Lower leg skin (tissue), 4 donors: ENCODE measurements at places on chromosomes 7 and 10.

DNA sequence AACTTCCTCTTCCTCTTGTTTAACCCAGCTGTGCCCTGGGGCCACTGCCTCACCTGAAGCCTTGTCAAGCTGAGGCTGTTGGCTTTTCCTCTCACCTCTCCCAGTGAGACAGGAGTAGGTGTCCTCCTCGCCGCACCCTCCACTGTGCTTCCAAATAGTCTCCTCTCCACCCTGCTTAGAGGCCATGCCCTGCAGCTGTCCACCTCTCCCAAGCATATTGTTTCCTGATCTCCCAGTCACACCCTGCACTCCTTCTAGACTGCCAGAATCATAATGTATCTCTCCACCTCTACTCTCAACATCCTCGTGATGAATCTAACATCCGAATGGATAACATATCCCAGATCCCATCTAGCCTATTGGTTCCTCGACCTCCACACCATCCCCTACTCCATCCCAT lies 196.3 kb upstream of the GHITM start:
- DNase-seq = no peak

DNA sequence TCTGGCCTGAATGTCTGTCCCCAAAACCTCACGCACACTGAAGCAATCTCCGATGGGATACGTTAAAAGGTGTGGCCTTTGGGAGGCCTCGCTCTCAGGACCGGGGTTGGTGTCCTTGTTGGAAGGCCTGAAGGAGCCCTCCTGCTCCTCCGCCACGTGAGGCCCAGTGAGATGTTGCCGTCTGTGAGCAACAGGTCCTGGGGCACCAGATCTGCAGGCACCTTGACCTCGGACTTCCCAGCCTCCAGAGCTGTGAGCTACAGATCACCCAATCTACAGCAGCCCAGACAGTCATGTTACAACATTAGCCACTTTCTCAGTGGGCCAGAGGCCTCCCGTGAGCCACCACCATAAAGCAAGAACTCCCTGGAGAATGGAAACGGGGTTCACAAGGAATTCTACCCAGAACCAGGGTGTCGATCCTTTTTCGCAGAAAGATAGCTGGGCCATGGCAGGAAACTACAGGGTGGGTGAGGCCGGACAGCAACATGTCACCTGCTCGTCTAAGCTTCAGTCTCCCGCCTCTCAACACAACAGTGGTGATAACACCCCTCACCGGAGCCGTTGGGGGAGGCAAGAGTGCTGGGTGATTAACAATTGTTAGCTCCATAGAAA lies 87.0 kb downstream of the DIP2C start:
- no peak for DNase-seq

GRCh38 chr7:117249696-117250095 lies 73.2 kb downstream of the WNT2 start:
- DNase-seq = no peak

GRCh38 chr7:74344786-74345185 lies 55.6 kb downstream of the CLIP2 start:
- DNase-seq = no peak

GRCh38 chr7:70540641-70541040 lies 591.3 kb upstream of the GALNT17 start:
- no peak for DNase-seq

DNA sequence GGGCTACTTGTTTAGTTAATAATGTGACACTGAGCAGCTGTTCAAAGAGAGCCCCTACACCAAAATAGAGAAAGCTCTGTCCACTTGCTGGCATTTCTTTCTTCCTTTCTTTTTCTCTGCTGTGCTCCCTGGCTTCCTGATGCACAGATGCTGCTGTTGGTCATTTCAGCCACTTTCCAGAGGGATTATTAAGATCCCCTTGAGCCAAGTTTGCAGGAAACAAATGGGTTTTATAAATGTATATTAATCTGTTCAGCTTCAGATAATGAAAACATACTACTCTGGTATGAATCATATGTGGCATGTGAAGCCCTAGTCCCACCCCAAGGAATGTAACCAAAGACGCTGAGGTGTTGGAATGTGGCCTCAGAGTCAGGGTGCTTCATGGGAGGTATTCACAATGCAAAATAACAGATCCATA lies 638.2 kb upstream of the FZD8 start:
- DNase-seq = no peak

- DNase-seq = no peak
Measured at GRCh38 chr7:76231583-76231982, 29.9 kb downstream of the SRRM3 start.

DNA sequence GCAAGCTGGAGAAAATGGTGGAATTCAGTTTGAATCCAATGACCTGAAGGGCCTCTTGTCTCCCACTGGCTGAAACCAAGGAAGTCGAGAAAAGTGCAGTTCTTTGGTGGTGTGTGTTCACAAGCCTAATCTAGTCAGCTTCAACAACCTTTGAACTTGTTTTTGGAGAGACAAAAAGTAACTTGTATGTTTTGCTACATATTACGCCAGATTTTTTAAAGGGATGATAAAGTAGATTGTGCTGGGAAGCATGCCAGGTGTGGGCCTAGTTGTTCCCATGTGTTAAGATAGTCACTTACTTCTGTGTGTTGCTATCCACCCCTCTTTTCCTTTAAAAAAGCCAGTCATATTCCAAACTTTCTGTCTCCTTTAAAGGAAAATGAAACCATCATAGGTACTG lies 79.7 kb upstream of the FAM3C start:
- no peak for DNase-seq

- no peak for DNase-seq
Measured at GRCh38 chr7:142796001-142796500, 25.3 kb downstream of the PRSS2 start.

GRCh38 chr7:51899611-51900010 lies 583.0 kb upstream of the COBL start:
- no peak for DNase-seq

GRCh38 chr7:106239406-106239805 lies 45.4 kb downstream of the NAMPT start:
- DNase-seq = no peak

- DNase-seq = no peak
Measured at GRCh38 chr10:118171861-118172260, 125.1 kb upstream of the RAB11FIP2 start.

DNA sequence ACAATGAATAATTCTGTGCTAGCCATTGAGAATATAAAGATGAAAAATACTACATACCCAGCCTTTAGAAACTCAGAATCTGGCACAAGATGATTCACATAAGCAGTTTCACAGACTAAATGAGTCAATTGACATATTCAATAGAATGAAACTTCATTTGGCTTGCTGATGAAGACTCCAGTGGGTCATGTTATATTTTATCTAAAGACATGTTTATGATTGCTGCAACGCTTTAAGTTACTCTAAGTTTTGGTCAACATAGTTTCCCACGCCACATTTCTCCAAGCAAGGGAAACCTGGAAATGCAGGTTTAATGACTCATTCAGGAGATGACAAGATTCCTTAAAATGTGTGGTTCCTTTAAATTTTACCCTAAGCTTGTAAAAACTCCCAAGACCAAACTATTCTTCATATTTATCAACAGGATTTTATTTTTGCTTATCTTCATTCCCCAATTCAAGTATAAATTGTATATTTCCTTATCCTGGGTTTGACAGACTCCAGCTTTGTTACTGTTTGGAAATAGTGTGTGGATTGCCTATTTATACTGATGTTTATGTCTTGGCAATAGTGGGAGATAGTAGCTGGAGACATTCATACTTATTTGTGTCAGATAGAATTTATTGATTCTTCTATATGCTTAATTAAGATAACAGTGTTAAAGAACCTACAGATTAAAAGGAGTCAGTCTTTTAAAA lies 6.6 kb downstream of the SEMA3A start:
- DNase-seq = no peak

DNA sequence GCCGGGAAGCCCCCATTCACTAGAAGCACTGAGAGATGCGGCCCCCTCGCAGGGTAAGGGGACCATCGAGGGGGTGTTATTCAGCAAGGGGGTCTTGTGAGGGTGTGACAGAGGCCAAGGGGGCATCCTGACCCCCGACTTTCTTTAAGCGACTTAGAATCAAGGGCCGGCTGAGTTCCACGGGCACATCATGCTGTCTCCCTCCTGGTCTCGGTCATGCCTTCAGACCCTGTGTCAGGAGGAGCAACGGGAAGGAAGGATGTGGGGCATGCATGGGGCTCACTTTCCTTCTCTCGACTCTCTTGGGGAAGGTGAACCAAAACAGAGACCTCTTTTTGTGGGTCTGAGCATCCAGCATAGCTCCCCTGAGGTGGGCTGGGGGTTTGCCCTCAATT lies 2.5 kb downstream of the ACSL5 start:
- DNase-seq = no peak

DNA sequence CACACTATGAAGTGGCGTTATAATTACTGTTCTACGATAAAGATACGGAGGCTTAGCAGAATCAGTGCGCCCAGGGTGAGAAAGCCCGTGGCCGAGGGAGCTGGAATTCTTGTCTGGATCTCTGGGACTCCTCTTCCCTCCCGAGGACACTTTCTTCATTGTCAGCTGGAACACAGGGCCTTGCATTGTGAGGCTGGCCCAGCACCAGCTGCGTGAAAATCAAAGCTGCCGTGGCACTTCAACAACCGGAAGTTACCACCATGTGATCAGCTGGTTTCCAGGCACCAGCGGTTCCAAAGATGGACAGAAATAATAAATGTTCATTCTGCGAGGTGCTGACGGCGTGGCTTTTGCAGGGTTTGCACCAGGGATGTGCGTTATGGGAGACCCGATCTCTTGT lies 234.0 kb upstream of the PITRM1 start:
- peak; percentile 52 for DNase-seq

DNA sequence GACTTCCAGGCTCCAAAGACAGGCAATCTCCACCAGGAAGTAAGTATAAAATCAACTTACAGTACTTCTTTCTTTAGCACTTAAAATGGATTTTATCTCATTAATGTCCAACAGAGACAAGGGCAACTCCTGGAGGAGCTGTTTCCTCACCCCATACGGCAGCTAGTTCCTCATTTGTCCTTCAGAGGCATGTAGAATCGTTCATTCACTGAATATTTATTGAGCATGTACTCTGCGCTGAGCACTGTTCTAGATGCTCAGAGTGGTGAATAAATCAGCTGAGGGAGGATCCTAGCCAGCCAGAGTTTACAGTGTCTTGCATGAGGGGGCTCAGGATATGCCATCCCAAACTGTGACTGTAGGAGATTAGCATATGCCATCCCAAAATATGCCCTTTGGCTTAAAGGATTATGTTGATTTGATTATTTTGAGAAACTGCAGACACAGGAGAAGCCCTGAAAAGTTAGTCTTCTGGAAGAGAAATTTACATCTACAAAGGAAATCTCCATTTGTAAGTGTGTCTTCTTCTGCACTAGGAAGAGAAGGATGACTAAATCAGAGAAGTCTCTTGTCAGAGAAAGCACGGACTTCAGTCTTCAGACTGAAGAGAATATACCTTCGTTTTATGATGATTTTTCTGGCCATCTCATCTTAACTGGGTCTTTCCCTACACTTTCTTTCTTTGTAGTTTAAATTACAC lies 66.9 kb downstream of the BAMBI start:
- DNase-seq = no peak

GRCh38 chr7:71563276-71563675 lies 431.3 kb downstream of the GALNT17 start:
- no peak for DNase-seq

DNA sequence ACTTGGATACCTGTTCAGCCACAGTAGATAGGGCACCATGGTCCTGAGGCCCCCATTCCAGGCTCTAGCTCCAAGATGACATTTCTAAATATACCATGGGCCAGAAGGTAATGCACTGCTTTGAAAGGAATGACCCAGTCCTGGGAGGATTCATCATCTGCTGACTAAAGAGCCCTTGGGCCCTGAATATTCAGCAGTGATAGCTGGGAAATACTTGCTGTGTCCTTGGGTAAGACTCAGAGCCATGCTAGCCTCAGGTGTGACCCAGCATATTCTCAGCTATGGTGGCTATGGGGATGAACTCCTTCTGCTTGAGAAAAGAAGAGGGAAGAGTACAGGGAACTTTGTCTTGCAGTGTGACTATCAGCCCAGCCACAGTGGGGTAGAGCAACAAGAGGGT lies 21.3 kb upstream of the AGR2 start:
- no peak for DNase-seq

- DNase-seq = no peak
Measured at GRCh38 chr10:3442451-3442990, 269.9 kb upstream of the PITRM1 start.

DNA sequence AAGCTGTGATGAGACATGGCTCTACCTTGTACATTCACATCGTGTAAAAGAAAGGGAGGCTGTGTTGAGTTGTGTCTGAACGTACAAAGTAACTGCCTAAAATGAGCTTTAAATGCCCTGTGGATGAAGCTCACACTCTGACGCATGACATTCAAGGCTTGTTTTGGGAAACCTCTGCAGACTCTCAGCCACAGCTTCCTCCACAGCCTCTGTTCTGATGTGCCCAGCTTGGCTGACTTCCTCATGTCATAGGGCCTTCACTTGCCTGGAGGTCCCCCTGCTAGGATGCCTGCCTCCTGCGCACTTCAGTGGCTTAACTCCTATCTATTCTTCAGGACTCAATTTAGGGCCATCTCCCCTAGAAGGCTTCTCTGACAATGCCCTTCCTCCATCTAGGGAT lies 230.0 kb upstream of the HABP2 start:
- DNase-seq = no peak

DNA sequence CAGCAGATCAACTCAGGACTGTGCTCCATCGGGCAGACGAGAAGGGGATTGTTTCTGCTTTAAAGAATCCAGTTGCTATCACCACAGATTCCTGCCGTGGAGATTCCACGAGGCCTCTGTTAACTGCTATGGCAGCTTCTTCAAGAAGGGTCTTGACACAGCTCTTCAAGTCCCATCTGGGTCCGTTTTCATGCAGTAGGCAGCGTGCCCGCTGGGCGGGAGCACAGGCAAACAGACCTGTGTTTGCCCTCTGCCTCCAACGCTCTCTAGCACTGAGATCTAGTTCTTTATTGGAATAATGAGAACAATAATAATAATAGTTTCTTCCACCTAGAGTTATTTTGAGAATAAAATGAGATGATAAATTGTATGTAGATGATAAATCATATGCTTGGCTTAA lies 127.2 kb upstream of the SP8 start:
- DNase-seq = no peak
